ENCODE measurements at places on chromosomes 16 and 17. TPM values are rescaled to one million over a fixed set of nuclear protein-coding genes. Genes with fewer than 3 reads are reported as not detected.
A peak's percentile ranks its signal among the peaks of the same experiment; 100 is the strongest.

GRCh38 chr16:84042308-84042878 is at the start of gene SLC38A8:
TSS of gene SLC38A8 (minus strand) at chr16:84042795. CDS start at chr16:84042157, 638 bp downstream.
- H3K4me1 ChIP-seq = no peaks in the 10 kb centered on the region
- no peak within 1 kb of the TSS for H3K4me3 ChIP-seq
- DNase-seq = no peak
- H3K27ac ChIP-seq = no peak within 1 kb of the TSS
- H3K36me3 ChIP-seq = no peaks in the 10 kb centered on the region

GRCh38 chr17:7282752-7283321 is 1.3 kb downstream of the SLC2A4 start:
- H3K27me3 ChIP-seq = peaks cover 53% of the 10 kb centered on the region
- no peak for DNase-seq
- H3K27ac ChIP-seq = no peak overlapping the region
- no peaks in the 10 kb centered on the region for H3K36me3 ChIP-seq
- peaks cover 31% of the 10 kb centered on the region for H3K4me1 ChIP-seq

GRCh38 chr17:55444471-55445441 is 23.1 kb upstream of the MMD start:
- peak; percentile 45 for DNase-seq
- H3K4me1 ChIP-seq = peaks cover 13% of the 10 kb centered on the region
- H3K4me3 ChIP-seq = no peak overlapping the region
- no peak overlapping the region for H3K27ac ChIP-seq
- H3K27me3 ChIP-seq = peaks cover 8% of the 10 kb centered on the region
- no peaks in the 10 kb centered on the region for H3K36me3 ChIP-seq

Gene CDRT15
- not detected for total RNA-seq

DNA sequence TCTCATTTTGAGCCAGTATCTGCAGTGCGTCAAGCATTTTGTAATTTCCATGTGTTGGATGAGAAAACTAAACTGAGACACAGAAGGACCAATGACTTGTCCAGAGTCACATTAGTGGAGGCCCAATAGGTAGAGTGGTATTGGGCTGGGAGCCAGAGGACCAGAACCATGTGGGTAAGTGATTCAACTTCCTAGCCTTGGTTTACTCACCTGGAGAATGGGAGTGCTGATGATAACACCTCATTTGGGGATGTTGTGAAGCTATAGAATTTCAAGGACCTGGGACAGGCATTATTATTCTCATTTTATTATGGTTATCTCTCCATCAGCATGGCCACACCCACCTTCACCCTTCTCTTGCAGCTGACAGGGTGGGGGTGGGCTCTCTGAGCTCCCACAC is 8.1 kb downstream of the CPNE2 start:
- DNase-seq = no peak
- H3K27me3 ChIP-seq = no peaks in the 10 kb centered on the region
- no peaks in the 10 kb centered on the region for H3K4me1 ChIP-seq
- H3K36me3 ChIP-seq = no peaks in the 10 kb centered on the region
- H3K4me3 ChIP-seq = no peak overlapping the region

Data from B cell (primary cell).